ENCODE measurements at places on chromosomes 2 and 18.

GRCh38 chr2:100852999-100853908 lies 33.3 kb downstream of the NPAS2 start:
- DNase-seq = no peak

DNA sequence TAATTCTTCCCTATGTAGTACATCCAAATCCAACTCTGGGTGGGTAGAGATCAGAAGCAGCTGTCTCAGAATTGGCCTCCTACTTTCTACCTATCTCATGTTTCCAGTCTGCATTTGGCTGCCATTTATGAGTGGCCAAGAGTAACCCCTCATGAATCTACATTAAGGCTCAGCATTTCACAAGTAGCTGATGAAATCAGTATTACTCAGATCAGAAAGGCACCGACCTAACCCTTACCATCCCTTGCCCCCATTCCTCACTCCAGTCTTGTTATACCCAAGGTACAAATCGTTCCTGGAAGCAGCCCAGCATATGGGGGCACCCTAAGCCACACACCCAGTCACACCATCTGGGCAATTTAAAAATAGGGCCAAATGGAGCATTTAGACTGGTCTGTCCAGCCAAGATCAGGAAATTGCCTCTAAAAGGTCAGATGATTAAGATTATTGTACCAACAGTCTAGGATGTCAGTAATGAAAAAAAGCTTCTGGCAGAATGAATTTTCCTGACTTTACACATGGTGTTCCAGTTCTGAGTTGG lies 37.1 kb downstream of the CD28 start:
- no peak for DNase-seq

DNA sequence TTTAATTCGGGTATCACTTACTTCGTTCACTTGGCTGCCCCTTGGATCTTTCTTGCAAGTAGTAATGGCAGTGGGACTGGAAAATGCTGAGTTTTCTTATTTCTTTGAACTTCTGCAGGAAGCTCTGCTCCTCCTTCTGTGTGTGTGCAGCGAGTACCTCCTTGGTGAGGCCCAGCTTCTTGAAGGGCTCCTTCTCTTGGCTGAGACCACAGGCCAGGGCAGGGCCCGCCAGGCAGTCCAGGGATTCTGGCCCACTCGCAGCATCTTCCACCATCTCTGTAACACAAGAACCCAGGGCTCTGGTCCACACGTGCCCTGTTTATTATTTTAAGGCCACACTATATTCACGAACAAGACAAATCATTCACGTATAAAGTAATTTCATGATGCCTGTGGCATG lies 15.8 kb upstream of the HES6 start:
- no peak for DNase-seq

GRCh38 chr2:55721596-55722215 lies 28.1 kb upstream of the PNPT1 start:
- DNase-seq = no peak

- no peak for DNase-seq
Measured at GRCh38 chr2:68356599-68357239, 8.4 kb upstream of the PLEK start.

GRCh38 chr2:44097322-44097907 lies 71.3 kb upstream of the PPM1B start:
- no peak for DNase-seq

- DNase-seq = no peak
Measured at GRCh38 chr18:72935744-72936143, 68.0 kb upstream of the NETO1 start.

DNA sequence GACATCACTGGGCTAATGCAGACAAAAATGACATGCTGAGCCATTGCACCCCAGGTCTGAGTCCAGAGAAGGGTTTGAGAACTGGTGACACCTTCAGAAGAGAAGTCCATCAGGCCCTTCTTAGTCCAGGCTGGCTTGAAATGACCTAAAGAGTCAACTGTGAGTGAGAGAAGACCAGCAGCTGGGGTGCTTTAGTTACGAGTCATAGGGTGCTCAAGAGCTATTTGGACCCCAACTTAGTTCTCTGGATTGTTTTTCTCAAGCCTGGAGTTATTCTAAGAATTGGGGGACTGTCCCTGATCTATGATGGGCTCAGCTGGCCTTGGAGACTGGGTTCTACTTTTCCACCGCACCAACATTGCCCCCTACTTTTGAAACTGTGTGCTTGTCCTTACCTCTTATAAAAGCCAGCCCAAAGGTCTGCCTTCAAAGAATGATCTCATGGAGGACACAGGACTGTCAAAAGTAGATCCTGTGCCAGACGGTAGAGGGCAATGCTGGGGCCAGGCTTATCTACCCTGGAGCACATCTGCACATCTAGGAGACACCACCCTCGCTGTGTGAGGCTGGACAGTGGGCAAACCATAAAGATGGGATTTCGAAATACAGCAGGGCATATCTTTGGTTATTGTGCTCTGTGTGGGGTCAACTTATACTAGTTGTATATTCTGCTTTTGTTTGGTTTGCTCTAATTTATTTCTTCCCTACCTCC lies 333.0 kb upstream of the SLC14A2 start:
- DNase-seq = no peak
